ENCODE measurements at places on chromosomes 16 and 17.
A peak's percentile ranks its signal among the peaks of the same experiment; 100 is the strongest.

- no peak for DNase-seq
Observed at GRCh38 chr17:41402161-41402560, 4.8 kb upstream of the KRT31 start.

- no peak for DNase-seq
Observed at GRCh38 chr16:82824408-82824807, 197.6 kb downstream of the CDH13 start.

DNA sequence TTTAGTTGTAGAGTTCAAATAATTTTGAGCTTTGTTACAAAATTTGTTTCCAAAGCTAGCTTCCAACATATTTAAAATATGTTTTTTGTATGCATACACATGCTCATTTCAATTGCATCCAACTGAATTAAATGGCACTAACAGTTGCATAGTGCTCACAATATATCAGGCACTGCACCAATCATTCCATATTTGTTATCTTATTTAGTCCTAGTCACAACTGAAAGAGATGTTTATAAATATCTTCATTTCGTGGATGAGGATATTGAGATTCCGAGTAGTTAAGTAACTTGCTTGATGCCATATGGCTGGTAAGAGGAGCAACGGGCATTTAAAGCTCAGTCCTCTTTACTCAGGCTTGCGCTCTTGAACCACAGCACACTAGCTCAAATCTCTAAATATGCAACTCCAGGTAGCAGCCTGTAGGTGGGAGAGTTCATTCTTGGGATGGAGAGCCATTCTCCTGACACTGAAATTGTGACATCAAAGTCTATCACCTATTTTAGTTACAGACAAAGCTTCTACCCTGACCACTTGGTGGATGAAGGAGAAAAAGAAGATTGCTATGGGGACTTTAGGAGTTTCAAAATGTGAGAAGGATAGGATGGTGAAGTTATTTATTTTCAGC lies 118.0 kb upstream of the CA10 start:
- no peak for DNase-seq

DNA sequence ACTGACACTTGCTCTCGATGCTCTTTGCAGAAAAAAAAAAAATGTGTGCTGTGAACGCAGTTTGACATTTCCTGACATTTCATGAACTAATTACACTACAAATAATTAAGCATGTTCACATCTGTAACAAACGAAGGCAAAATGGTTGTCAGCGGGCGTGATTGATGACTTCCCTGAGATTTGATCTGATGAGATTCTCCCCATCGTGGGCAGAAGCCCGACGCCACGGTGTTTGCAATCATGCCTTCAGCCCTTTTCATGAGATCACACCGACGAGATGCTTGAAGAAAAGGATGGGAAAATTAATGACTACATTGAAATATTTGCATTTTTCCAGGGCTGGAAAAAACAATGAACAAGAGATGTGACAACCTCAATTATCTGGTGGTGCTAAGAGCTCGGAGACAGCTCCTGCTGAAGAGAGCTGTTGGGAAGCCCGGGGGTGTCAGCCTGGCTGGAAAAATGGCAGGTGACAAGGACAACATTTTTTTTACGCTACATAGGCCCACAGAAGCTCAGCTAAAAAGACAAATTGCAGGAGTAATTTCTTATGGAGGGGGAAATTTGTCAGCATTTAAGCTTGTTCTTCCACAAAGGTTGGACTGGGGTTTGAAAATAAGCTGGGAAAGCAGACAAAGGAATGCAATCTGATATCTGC lies 259.4 kb upstream of the IRX3 start:
- no peak for DNase-seq

- no peak for DNase-seq
Observed at GRCh38 chr17:56793531-56793930, 40.2 kb downstream of the C17orf67 start.

- DNase-seq = no peak
Observed at GRCh38 chr16:68644296-68644695, 814 bp upstream of the CDH3 start.

DNA sequence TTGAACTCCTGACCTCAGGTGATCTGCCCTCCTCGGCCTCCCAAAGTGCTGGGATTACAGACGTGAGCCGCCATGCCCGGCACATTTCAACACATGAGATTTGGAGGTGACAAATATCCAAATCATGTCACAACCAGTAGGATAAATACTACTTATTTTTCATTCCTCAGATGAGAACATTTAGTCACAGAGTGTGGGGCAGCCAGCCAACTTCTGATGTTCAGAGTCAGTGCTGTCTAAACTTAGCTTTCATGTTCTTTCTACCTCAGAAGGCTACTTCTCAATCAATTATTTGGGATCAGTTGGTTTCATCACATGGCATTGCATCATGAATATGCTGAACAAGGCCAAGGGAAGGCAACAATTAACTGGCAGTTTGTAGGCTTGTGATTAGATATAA lies 134.5 kb downstream of the CDH13 start:
- DNase-seq = no peak

- peak; percentile 86 for DNase-seq
Observed at GRCh38 chr16:89315791-89316581, 98.5 kb downstream of the ZNF778 start.

- no peak for DNase-seq
Observed at GRCh38 chr16:89084814-89085612, 8.6 kb upstream of the ACSF3 start.

GRCh38 chr17:77888242-77889134 lies 70.0 kb upstream of the TNRC6C start:
- DNase-seq = no peak

DNA sequence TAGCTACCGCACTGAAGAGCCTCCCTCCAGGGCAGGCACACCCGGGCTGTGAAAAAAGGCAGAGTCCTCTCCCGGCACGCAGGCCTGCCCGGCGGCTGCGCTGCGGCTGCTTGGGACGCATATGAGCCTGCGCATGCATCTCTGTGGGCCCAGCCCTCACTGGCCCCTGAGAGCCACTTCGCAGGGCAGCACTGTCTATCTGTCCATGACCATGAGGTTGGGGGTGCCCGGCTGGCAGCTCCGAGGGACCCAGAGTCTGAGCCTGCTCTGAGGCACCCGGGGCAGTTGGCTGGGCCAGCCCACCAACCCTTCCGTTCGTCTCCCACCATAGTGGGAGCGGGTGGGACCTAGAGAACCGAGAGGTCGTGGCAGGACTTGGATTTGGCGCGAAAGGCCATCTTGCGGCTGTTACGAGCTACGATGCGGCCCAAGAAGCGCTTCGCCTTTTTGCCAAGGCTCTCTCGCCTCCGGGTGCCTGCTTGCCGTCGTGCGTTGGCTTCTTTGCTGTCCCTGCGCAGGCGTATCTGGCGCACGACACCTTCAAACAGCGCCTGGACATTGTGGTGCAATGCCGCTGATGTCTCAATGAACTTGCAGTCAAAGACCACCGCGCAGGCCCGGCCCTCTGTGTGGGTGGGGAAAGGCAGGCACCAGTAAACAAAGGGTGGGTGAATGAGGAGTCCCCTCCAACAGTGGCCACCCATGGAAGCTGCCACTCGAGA lies 3.2 kb upstream of the CDH16 start:
- no peak for DNase-seq

- DNase-seq = no peak
Observed at GRCh38 chr17:57363998-57364643, 107.8 kb downstream of the MSI2 start.

GRCh38 chr17:13749166-13749890 lies 147.6 kb upstream of the HS3ST3A1 start:
- DNase-seq = no peak

DNA sequence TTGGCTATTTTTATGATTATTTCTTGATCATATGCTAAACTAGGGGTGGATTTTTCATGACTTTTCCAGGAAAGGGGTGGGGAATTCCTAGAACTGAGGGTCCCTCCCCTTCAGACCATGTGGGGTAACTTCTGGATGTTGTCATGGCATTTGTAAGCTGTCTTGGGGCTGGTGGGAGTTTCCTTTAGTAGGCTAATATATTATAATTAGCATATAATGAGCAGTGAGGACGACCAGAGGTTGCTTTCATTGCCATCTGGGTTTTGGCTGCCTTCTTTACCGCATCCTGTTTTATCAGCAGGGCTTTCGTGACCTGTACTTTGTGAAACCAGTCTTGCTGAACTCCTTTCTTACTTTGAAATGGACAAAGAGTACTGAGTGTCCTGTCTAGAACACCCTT lies 40.4 kb upstream of the ABCA5 start:
- DNase-seq = no peak

DNA sequence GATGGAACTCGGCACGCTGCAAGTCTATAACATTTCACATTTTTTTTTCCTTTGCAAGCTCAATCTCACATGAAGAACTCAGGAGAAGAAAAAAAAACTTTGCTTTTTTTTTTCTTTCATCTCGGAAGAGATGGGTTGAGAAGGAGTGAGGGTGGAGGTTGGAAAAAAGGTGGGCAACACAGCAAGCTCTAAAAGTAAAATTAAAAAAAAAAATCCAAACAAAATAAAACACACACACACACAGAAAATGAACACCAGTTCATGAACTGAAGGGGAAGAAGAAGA lies 2.5 kb downstream of the MAF start:
- no peak for DNase-seq

DNA sequence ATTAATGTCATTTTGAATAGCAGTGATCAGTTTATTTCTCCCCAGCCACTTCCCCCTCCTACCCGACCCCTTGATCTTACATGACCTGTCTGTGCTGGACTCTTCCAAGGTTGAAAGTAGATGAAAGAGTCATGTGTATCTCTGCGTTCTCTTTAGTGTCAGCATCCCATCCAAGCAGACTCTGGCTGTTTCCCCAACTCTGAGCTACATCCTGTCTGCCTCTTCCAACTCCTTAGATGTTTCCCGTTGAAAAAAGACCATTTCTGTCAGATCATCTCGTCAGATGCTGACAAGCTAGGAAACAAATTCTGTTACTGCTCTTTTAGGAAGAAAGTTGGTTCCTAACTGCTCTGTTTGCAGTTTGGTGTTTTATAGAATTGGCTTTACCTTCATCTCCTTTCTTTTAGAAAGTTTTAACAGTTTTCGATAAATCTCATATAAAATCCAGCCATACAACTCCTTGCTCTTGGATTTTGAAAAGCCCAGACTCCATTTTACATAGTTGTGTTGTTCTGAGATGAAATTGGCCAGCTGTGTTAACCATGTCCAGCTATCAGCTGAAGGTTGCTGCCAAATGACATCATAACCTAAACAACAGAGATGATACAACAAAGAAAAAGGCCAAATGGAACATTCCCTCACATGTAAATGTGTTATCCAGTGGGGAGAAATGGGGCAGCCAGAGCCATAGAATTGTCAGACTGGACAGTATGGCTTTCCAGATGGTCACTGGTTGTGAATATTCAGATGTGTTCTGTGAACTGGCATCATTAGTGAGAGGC lies 43.5 kb downstream of the CYB561 start:
- DNase-seq = no peak

DNA sequence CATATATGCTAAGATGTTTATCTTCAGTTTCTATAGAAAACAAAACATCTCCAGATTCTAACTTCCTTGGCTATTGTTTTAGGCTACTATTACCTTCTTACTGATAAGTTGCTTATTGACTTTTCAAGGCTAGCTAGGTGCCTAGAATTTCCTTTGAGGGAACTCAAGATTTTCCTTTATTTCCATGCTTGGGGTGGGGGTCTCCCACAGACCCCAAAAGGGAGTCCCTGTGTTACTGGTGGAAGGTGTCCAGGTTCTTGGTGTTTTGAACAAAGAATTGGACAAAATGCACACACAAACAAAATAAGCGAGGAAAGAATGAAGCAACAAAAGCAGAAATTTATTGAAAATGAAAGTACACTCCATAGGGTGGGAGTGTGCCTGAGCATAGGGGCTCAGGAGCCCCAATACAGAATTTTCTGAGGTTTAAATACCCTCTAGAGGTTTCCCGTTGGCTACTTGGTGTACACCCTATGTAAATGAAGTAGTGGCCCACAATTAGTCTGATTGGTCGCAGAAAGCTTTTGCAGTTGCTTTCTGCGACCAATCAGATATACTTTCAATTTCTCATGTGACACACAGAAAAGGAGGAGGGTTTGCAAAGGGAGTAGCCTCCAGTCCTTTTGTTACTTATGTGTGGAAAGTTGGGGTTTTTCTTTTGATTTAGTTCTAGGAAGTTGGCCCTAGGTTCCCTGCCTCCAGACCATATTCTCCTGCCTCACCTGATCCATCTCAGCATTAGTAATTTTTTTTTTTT lies 67.5 kb downstream of the MARF1 start:
- no peak for DNase-seq

DNA sequence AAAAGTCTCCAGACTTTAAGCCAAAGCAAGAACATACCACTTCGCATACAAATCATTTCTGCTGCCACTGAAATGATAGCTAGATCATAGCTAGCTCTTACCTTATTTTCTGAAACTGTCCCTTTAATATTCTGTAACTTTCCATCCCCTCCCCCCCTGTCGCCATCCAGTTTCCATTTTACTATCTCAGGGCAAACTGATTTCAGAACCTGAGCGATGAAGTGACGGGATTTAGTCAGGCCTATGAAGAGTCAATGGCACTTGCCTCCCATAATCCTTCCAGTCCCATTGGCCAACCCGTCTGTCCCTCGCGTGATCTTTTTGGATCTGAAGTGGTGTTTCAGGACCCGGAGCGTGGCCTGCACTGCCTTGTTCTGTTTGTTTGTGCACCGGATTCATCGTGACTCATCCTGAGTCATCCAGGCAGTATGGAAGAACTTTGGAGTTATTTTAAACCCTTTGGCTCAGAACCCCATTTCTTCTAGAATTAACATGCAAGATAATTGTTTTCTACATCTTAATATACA lies 199.8 kb upstream of the CHMP6 start:
- DNase-seq = peak; percentile 63

- DNase-seq = no peak
Observed at GRCh38 chr16:53369921-53370320, 64.3 kb upstream of the RBL2 start.

Data from CD4-positive, alpha-beta T cell treated with Interleukin-2 at 100 ng/mL for 4 hours (primary cell).